ENCODE measurements at places on chromosomes 16 and 17.

- DNase-seq, result no peak
These were observed 5.5 kb downstream of the CCDC42 start for GRCh38 chr17:8739097-8739496.

DNA sequence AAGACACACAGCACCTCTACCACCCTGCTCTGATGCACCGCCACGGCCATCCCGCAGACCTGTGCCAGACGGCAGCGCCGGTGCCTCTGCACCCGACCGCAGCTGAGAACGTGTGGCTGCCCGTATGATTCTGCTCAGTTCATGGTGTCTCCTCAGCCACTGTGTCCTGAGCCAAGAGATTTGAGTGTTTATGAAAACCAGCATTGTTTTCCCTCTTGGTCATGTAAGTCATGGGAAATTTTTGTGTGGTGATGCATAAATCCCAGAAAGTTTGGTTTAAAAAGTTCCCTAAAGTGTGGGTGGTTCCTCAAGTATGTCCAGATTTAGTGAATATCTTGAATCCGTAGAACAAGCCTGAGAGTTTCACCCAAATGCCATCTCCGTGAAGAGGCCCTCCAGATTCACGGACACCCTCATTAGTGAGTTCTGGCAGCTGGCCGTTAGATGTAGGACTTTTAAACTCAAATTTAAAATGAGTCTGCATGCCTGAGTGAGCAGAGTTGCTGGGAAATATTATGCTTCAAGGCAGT, 57.6 kb downstream of the CDRT4 start:
- DNase-seq, result no peak

- DNase-seq, result no peak
These were observed 101.0 kb downstream of the SYCE1L start for GRCh38 chr16:77300256-77300655.

GRCh38 chr17:20275653-20276052, 191.7 kb downstream of the LGALS9B start:
- no peak for DNase-seq

GRCh38 chr17:33201283-33201682, 91.8 kb downstream of the ASIC2 start:
- DNase-seq, result no peak

DNA sequence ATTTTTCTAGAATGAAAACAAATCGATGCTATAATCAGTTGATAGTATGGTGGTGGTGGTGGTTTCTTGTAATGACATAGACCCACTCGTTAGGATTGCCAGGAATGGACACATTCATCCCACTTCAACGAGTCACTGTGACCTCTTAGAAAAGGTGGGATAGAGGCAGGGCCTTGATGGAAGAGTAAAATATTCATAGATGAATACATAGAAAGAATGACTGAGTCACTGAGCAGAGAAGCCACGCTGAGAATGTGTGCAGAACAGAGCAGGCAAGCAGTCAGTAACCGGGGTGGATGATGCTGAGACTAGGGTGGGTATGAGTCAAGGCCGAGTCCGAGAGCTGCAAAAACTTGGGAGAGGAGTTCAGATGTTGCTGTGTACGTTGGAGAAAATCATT, 129.9 kb downstream of the PITPNC1 start:
- no peak for DNase-seq

- no peak for DNase-seq
These were observed 42.3 kb upstream of the CDYL2 start for GRCh38 chr16:80846680-80847079.

DNA sequence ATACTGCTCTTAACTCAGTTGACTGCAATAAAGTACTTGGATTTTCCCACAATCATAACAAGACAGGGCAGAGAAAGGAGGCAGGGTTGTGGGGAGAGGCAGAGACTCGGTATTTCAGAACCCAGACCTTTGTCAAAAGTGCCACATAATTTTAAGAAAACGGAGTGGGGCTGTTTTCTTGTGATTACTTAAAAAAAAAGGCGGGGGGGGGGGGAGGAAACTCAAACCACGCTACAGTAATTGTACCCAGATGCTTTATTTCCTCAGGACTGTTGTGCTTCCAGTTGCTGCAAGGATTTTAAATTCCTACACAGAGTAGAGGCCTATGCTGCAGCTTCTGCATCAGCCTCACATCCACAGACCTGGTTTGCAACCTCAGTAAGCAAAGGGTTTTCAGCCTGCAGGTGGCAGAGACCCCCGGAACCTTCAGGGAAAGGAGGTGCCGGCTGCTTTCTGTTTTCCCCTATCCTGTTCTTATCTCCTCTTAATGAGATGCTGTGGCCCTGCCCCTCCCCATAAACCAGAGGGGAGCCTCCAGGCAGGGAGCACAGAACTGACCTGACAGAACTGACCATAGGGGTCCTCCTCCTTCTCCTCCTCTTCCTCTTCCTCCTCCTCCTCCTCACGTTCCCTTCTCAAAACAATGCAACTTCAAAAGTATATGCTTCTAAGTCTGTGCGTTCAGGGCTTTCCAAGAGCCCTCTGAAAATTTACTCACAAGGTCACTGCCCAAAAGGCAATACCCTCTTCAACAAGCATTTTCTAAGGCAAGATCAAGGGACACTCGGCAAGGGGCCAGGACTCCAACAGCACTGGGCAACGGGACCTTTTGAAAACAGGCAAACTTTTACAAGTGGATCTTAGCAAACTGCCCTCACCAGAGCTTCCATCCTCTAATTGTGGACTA, 7.5 kb downstream of the AXIN2 start:
- no peak for DNase-seq

DNA sequence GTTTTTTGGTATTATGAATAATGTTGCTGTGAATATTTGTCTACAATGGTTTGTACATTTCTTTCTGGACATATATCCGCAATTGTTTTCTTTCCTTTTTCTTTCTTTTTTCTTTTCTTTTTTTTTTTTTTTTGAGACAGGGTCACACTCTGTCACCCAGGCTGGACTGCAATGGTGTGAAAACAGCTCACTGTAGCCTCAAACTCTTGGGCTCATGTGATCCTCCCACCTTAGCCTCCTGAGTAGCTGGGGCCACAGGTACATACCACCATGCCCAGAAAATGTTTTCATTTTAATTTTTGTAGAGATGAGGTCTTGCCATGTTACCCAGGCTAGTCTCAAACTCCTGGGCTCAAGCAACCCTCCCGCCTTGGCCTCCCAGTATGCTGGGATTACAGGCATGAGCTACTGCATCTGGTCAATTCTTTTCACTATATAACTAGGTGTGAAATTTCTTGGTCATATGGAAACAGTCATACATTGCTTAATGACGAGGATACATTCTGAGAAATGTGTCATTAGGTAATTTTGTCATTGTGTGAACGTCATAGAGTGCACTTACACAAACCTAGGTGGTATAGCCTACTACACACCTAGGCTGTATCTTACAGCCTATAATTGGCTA, 15.2 kb downstream of the IL21R start:
- no peak for DNase-seq

DNA sequence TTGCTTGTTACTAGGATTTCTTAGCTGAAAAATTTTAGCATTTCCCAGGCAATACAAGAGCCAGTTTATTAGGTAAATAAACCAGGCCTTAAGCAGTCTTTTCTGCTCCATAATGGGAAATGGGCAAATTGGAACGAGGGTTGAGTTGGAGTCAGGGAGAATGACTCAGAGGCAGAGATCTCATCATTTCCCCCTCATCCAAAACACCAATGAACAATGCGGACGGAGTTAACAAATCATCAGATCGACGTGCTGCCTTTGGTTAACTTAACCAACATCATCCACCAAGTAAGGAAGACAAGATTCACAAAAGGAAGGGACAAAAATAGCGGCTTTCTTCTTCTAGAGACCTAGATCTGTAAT, 243.5 kb downstream of the STX8 start:
- no peak for DNase-seq

DNA sequence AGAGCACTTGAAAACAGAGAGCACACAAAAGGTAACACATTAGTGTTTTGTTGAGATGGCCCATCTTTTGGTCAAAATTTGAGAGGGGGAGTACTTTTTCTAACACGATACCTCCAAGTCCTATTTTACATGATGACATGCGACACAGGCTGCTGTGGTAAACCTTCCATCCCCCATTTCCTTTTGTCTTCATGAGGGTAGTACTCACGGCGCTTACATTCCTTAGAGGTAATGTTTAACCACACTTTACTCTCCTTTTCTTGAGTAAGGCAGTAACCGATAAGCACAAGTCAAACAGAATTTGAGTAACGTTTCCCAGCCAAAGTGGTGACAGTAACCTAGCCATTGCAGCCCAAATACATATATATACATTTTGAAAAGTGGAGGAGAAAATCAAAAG, 35.8 kb upstream of the PITPNM3 start:
- DNase-seq, result no peak

- DNase-seq, result no peak
These were observed 52.4 kb upstream of the COX10 start for GRCh38 chr17:14016858-14017257.

DNA sequence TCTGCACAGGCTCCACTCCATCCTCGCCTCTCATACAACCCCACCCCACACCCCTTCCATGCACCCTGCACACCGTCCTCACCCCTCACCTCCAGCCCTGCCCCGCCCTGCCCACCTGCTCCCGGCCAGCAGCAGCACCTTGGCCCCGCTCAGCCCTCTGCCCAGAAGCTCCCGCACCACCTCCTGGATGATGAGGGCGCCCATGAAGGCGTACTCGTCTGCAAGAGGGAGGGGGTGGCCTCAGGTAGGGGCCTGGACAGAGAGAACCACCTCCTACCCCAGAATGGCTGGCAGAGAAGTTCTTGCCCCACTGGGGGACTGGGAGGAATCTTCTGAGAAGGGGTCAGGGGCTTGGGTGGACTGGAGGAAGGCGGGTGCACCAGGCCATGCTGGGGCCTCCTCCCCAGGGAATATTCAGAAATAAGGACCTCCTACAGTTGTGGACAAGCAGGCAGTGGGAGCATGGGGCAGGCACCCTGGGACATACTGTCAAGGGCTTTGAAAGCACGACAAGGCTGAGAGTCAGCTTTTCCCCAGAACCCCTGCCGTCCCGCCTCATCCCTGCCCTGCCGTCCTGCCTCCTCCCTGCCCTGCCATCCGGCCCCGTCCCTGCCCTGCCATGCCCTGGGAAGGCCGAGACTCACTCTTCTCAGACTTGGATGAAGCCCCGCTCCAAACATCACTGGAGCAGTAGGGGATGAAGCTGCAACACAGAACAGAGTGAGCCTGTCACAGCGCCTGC, 3.1 kb downstream of the NOTUM start:
- DNase-seq, result no peak

DNA sequence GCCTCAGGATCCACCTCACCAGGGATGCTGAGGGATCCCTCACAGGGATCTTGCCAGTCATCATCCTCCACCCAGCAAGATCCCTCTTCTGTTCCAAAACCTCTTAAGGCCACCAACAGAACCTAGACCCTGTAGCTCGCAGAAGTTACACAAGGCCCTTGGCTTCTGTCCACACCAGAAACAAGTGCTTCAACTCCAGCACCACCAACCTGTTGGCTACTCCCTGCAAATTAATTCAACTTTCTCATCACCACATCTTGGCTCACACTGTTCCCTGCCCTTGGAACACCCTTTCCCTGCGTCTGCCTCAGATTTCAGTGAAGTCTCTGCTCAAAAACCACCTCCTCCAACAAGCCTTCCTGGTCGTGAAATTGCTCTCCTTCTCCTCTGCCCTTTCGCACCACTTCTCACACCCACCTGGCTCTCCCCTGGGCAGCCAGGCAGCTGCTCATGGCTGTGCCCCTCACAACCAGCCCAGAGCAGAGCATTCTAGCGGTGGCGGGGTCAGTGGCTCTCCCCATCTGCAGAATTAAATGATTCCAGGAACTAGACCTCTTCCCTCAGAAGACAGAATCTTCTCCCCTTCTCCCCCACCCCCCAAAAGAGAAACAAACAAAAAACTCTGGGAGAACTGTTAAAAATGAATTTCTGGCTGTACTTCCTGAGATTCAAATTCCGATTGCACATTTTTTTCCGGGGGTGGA, 1.8 kb downstream of the PLLP start:
- no peak for DNase-seq

DNA sequence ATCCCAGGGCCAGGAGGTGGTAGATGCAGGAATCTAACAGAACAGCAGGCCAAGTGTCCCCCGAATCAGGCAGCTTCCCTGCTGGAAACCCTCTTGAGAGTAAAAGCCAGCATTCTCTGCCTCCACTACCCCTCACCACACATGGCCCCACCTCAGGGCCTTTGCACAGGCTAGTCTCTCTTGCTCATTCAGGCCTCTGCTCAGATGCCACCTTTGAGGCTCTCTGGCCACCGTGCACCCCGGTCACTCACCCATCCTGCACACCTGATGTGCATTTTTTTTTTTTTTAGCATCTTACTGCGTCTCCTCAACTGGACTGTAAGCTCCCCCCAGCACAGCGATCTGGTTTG, 34.5 kb upstream of the GSE1 start:
- no peak for DNase-seq

DNA sequence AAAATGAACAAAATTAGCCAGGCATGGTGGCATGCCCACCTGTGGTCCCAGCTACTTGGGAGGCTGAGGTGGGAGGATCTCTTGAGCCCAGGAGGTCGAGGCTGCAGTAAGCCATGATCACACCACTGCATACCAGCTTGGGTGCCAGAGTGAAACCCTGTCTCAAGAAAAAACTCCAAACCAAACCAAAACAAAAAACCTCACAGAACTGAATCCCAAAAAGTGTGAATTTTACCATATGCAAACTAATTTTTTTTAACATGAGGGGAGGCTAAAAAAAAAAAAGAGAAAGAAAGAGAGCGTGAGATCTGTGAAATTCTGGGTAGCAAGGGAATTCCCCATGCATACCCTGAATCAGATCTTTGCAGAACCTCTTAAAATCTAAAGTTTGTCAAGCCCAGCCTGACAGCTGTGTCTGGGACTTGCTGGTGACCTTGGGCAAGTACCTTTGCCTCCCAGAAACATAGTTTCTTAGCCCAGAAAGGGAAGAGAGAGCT, 17.1 kb upstream of the CDH1 start:
- DNase-seq, result no peak

- no peak for DNase-seq
These were observed 3.3 kb downstream of the MAP2K6 start for GRCh38 chr17:69417545-69418483.

DNA sequence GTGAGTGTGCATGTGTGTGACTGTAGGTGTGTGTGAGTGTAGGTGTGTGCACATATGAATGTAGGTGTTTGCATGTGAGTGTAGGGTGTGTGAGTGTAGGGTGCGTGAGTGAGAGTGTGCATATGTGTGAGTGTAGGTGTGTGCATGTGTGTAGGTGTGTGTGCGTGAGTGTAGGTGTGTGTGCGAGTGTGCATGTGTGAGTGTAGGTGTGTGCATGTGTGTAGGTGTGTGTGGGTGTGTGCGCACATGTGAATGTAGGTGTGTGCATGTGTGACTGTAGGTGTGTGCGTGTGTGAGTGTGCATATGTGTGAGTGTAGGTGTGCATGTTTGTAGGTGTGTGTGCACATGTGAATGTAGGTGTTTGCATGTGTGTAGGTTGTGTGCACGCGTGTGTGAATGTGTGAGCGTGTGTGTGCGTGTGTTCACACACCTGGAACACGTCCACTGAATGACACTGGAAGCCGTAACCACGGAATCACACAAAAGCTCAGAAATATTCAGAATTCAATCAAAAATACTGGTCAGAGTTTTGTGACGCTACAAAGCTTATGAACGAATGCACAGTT, 30.6 kb downstream of the MRM3 start:
- DNase-seq, result no peak

All from NCI-H187 (cell line).